HuH-7 (cell line): ENCODE measurements at places on chromosomes 5 and 9.

DNA sequence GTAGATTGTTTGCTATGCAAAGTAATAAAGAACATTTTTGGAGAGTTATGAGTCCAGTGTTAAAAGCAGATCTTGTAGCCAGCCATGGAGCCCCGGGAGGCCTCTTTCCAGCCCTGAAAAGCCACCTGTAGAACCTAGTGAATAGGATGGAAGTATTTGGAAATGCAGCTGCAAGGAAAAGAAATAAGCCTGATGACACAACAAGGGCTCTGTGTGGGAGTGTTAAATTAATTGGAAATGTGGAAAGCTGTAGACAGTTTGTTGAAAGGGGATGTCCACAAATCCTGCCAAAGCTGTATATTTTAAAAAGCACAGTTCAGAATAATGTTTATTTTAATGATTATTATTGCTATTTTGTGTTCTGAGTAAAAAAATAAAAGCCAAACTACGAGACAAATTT, 152.5 kb upstream of the GHR start:
- no peak for DNase-seq

DNA sequence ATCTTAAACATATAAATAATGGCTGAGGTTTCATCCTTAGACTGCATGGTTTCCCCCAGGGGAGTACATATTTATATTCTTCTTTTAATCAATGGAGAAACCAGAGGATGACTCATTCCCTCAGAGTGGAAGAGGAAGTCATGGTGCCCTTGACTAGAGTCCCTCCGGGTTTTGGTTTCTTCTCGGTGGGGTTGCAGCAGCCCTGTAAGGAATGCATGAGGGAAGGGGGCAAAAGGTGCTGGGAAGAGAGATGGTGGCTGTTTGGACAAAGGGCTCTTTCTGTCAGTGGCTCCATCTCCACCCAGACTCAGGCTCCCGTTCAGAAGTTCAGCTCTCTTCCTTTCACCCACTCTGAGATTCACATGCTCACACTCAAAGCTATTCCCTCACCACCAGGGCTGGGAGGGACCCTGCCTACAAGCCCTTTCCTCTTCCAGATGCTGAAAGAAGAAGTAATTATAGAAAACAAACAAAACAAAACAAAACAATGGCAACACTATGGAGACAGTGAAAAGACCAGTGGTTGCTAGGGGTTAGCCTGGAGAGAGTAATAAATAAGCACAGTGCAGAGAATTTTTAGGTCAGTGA, 129.8 kb upstream of the IL12B start:
- DNase-seq, result no peak

DNA sequence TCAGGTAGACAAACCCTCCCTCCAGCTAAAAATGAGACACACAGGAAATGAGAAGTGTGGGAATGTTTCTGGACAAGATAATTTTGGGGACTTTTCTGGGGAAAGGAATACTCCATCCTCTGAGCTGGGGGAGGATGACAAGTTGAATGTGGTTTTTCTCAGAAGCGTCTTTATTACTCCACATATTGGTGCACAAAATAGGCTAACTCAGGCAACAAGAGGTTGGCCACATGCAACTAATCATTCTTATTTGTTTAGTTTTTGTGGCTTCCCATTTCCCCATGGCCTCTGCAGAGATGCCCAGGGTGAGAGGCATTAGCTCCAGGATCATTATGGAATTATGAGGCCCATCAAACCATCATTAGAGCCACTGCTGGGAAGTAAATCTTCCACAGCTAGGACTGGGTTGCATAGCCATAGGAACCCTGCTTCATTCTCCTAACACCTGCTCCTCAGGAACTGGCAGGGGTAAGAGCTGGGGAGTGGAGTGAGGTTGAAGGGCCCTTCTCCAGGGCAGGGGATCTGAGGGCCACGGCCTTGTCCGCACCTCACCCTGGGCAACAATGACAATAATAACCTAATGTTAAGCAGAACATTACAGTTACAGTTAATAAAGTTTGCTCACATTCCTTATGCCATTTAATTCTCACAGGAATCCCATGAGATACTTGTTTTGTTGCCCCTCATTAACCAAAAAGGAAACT, 9.3 kb upstream of the SIL1 start:
- no peak for DNase-seq

DNA sequence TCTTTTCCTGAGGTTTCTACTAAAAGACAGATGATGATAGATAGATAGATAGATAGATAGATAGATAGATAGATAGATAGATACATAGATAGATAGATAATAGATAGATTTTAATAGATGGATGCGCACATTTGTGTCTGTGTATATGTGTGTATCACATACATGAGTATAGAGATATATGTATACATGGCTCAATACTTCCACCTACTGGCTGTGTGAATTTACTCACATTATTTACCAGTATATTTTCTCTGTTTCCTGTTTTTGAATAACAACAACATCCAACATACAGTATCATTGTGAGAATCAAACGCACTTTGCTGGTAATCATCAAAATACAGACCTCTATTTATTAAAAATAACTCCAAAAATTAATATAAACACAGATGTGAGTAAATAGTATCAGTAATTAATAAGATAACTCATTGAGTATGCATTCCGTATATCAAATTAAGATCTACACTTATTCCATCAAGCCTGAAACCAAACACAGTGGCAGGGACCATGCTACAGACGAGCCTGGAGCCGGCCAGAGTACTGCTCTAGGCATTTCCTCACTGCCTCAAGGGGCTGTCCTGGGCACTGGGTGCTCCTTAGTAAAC, 338.0 kb downstream of the SEMA5A start:
- DNase-seq, result peak; percentile 10

GRCh38 chr9:127777368-127777980, 992 bp downstream of the SH2D3C start:
- DNase-seq, result no peak

GRCh38 chr9:36632892-36633291, 60.2 kb downstream of the MELK start:
- peak; percentile 50 for DNase-seq

DNA sequence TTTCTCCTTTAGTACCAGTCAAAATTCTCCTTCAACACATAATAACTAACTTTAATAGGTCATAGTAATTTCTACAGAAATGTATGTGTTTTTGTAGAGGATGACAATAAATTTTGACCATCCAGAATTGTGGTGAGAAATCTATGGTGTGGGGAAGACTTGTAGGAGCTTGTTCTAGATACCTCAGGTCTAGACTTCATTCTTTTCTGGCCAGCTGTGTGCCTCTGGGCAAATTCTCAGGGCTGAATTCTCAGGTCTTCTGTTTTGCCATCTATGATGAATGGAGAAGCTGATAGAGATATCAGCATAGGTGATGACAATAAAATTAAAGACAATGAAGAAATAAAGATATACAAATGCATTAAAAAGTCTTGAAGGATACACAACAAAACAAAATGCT, 298.6 kb upstream of the MEF2C start:
- no peak for DNase-seq

GRCh38 chr5:151638619-151639018, 47.5 kb upstream of the FAT2 start:
- DNase-seq, result no peak

- no peak for DNase-seq
Observed at GRCh38 chr5:44446399-44446798, 57.2 kb upstream of the FGF10 start.

DNA sequence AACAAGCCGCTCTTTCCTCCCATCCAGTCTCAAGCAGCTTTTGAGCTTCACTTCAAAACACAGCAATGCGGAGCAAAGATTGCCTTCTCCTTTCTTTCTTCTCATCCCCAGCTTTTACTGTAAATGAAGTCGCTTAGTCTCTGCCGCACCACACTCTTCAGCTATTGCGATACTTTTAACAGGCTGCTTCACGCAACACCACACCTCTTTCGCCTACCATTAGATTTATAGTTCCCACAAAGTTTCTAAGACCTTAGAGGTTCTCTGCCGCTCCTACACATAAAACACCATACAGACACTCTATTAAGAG, 711 bp downstream of the PGGT1B start:
- no peak for DNase-seq

- no peak for DNase-seq
Observed at GRCh38 chr5:149831492-149831891, 101.4 kb downstream of the PPARGC1B start.

GRCh38 chr9:134800791-134801339, 79.7 kb upstream of the FCN2 start:
- no peak for DNase-seq

GRCh38 chr9:123283048-123283408, 14.6 kb upstream of the STRBP start:
- no peak for DNase-seq

DNA sequence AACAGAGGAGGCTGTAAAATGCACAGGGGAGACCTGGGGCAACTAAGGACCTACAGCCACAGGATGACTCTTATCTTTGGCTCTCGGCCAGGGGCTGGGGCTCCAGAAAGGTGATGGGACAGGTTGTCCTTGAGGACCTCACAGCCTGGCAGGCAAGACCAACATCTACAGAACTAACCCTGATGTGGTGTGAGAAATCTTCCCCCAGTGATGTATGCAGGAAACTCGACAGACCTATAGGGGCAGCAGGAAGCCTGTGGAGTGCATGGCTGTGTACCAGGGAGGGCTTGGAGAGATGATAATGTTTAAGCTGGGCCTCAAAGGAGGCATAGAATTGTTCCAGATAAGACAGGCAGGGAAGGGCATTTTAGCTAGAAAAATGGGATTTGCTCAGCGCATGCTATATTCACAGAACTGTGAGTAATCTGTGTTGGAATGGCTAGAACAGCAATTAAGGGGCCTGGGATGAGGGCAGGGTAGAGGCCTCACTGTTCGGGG, 68.5 kb upstream of the SLC25A51 start:
- no peak for DNase-seq

DNA sequence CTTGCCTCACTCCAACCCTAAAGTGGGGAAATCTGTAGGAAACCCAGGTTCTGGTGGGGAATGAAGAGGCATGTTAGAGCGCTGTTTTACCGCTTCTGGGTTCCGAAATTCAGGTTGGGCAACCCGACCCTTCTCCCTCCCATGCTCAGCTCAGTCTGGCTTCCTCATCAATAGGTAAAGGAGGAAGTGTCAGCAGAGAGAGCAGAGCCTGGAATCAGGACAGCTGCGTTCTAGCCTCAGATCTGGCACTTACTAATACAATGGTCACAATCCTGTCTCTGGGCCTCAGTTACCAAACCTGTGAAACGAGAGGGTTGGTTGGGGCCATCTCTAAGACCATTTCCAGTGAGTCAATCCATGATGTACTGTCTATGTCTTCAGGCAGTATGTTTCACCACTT, 16.2 kb upstream of the TNIP1 start:
- no peak for DNase-seq

GRCh38 chr5:167822241-167822640, 469.2 kb upstream of the WWC1 start:
- no peak for DNase-seq

- peak; percentile 5 for DNase-seq
Observed at GRCh38 chr5:150945947-150946346, 41.2 kb upstream of the ZNF300 start.

DNA sequence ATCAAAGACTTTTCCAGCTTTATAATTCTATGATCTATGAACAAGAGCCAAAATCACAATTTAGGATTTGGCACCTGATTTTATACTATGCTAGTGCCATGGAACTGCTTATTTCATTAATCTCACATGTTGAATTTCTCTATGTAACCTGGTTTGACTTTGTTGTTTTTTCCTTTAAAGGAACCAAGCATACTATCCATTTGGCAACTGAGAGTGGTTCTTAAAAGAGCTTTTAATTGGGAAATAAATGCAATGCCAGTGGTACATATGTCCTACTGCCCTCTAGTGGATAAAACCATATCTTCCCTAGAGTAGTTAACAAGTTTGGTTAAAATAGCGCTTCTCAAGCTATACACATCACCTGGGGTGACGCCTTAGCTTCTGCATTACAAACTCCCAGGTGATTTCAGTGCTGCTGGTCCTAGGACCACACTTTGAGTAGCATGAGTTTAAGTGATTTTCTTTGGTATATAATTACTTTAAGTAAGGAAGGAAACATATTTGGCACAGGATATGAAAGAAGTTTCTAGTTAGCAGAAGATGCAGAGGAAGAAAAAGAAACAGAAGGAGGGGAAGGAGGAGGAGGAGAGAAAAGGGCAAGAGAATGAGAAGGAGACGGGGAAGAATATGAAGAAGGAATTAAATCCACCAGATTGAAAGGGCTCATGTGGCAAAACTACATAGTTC, 56.8 kb downstream of the FGF10 start:
- peak; percentile 8 for DNase-seq

DNA sequence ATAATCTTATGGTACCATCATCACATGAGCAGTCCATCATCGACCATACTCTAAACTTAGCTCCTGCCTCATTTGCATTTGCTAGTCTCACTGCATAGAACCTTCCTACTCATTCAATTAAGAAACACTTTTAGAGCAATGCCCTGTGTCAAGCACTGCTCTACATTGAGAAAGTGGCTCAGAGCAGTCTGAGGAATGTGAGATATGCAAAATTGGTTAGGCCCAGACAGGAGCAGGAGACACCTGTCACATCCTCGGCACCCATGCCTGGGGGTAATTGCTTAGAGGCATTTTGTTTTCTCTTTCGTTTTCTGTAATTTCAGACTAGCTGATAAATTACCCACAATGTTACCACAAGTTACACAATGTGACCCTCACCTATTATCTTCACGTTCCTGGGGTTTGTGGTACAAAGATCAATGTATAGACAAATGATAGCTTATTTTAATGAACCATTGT, 4.9 kb upstream of the RARS1 start:
- DNase-seq, result no peak

- no peak for DNase-seq
Observed at GRCh38 chr9:126505697-126506346, 107.9 kb upstream of the LMX1B start.

DNA sequence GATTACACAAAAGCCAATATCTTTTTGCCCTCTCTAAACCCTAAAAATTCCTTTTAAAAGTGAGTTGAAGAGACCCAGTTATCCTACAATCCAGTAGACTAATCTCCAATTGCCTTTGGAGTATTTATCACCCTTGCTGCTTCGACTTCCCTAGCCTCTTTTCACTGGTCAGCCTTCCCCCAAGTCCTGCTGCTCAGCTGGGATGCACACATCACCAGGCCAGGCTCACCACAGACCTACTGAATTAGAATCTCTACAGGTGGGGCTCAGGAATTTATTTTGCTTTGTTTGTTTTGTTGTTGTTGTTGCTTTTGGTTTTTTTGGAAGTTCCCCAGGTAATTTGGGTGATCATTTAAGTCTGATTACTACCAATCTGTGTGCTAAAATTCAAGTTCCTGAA, 11.6 kb upstream of the FOXD1 start:
- DNase-seq, result no peak

DNA sequence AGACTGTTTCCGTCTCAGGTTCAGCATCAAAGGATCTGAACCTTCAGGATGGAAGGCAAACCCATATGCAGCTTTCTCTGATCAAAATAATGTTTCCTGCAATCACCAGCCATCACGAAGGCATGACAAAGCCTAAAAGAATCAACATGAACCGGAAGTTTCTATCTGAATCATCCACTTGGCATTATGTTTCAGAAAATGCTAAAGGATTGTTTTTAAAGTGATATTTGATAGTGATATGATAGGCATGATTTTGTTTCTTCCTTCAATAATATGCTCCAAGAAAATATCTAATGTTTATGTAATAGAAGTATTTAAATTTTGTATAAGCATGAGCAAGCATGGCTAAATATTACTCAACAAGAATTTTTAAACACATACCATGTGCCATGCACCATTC, 219.6 kb downstream of the PLK2 start:
- no peak for DNase-seq

- no peak for DNase-seq
Observed at GRCh38 chr5:170508660-170509347, 5.0 kb downstream of the KCNIP1 start.
